ENCODE measurements at places on chromosomes 6 and 20.
A peak's percentile ranks its signal among the peaks of the same experiment; 100 is the strongest.

DNA sequence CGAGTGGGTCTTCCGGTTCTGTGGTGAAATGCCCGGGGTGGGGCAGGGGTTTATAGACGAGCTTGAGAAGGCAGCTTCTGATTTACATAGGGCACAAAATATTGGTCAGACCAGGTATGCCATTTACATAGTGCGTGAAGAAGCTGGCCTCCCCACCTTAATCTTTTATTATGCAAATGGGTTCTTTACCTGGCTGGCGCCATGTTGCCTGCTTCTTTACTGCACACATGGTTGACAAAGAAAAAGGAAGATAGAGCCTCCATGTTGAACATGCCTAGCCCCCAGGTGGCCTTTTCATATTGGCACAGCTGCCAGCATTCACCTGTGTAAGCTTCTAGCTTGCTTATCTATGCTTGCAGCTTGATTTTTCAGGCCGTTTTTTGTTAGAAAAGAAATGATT lies 276.2 kb downstream of the PHACTR1 start:
- no peak for DNase-seq

DNA sequence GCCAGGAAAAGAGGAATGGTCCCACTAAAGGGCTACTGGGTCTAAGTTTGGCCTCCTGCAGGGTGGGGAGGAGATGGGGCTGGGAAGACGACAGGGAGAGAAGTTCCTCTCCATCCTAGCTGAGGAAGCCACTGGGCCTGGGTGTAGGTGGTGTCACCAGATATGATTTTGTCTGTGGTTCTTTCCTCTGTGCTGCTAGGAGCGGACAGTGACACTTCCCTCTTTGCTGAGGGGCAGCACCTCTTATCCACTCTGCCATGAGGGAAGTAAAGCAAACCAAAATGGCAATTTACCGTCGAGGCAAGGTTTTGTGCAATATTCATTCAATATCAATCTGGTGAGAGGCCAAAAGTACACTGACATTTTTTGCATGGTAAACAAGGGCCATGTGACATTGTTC lies 33.0 kb upstream of the NR2E1 start:
- DNase-seq = no peak

- no peak for DNase-seq
Measured at GRCh38 chr20:32078791-32079190, 26.7 kb downstream of the HCK start.

DNA sequence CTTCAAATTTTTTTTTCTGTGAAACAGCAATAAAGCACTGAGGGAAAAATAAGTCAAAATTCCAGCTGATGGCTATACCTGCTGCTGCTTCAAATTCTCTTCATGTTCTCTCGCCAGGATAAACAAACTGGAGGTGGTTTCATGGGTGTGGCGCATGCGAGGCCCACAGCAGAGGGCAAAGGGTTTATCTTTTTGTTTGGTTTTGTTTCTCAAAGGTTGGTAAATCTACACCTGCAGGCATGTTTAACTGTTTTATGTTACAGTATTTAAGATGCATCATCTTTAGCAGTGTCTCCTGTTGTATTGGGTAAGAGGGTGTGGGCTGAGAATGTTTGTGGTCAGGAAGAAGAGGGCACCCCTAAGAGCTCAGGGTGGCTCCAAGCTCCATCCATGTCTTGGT lies 342.2 kb downstream of the CDH26 start:
- DNase-seq = no peak

DNA sequence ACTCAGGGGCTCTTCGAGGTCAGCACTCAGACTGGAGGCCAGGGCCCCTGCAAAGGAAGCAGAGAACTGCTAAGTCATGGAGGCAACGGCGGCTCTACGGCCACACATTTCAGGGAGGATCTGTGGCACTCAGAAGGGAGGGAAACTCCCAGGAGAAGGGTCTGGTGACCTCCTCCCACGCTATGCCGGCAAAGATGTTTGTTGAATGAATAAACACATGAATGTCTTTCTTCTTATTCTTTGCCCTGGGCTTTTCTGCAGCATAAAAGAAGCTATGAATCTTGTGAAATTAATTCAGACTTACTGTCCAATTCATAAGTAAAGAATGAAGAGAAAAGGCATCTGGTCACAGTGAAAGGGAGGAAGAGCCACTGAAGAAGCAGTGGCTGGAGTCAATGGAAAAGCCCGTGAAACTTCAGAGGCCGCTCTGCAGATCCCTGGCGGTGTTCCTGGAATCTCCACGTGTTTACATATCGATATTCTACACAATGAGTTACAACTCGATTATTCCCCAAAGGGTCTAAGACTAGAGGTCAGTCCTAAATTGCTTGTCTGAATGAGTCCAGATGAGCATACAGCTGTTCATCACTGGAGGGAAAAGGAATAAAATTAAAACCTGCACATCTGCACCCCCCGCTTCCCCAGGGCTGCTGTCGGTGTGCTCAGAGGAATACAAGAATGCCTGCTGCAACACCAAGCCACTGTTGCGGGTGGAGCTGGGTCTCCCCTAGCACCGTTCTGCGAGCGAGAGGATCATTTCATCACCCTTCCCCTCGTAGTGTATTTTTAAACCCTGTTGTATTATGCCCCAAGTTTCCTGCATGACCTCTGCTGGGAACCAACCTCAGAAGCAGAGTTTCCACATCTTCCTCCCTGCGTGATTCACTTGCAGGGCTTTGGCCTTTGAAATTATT lies 25.6 kb downstream of the INSM1 start:
- no peak for DNase-seq

DNA sequence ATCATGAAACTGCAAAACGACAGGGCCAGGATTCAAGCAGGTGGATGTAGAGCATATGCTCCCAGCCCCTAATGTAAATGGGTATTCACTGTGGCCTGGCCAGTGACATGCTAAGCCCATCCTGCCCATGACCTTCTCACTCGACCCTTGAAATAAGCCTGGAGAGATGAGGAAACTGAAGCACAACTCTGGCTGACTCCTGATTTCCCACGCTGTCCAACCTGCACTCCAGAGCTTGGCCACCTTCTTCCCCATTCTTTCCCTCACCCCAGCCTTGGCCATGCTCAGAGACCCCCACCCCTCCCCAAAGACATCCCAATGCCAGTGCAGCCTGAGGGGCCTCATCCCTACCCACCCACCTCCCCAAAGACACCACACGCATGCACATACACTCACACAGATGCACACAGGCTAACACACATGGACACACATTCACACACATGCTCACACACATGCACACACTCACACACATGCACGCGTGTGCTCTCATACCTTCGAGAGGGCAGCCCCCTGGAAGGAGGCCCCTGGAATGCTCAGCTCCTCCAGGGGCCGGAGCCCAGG lies 12.4 kb downstream of the TFEB start:
- DNase-seq = peak; percentile 39

DNA sequence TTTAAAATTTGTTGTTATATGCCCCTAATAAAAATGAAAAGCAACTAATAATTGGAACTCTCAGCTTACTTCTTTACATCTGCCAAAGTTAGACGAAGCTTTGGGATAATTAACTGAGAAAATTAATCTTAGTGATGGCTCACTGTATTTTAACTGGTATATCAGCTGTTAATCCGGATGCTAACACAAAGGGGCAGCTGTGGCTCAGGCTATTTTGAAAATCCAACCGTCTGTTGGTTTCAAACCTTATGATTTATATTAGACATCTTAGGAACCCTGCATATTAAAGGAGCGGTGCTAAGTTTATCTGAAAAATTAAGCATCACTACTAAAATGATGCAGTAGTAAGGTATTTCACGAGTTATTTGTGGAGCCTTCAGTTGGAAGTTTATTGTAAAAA lies 96.6 kb downstream of the AKAP7 start:
- DNase-seq = no peak

GRCh38 chr6:42774201-42774600 lies 7.7 kb upstream of the BICRAL start:
- DNase-seq = no peak

- DNase-seq = peak; percentile 80
Measured at GRCh38 chr6:109349419-109349987, 32.8 kb downstream of the CD164 start.

DNA sequence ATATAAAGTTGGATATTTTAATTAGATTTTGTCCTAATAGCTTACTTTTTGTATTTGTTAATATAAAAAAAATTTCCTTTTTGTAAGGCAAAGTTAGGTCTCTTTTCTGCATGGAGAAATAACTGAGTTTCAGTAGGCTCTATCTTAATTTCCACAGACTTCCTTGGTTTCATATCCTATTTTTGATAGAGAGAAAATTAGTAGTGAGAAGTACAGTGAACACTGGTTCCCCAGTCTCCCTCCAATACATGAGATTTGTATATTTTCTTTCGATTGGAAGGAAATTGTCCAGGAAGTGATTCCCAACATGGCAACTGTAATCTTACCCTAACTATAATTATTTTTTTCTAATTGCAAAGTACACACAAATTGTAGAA lies 26.4 kb downstream of the TRIM27 start:
- no peak for DNase-seq

GRCh38 chr6:35258858-35259193 lies 709 bp upstream of the ZNF76 start:
- peak; percentile 43 for DNase-seq

- DNase-seq = no peak
Measured at GRCh38 chr6:11911538-11911937, 100.6 kb upstream of the HIVEP1 start.

DNA sequence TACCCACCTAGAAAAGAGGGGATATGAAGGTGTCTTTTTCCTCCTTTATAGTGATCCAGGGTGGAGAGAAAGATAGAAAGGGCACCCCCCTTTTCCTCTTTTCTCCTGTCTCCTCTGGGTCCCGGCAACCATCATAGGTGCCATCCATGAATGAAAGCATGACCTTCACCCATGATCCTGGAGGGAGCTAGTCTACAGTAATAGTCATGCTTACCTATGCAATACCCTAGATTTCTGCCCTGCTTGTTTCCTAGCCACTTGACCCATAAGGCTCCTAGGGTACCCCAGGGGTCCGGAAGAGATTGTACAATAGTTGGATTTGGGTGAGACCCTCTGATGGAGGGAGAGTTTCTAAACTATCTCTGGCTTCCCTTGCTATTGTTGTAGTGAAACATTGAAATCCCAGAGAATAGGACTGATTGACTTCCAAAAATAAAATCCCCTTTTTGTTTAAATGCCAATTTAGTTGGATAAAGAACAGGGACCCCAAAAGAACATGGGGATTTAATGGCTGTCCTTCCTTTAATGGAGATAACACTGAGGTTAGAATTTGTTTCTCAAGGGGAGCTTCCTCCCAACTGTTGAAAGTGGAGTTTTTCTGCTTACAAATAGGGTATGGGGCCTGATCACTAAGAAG lies 366.8 kb upstream of the KHDRBS2 start:
- DNase-seq = peak; percentile 47

- peak; percentile 86 for DNase-seq
Measured at GRCh38 chr20:49323622-49324238, 45.9 kb upstream of the ZNFX1 start.

- peak; percentile 95 for DNase-seq
Measured at GRCh38 chr20:58623579-58624473, 27.3 kb upstream of the STX16 start.

- DNase-seq = peak; percentile 82
Measured at GRCh38 chr6:53727748-53728147, 62.2 kb upstream of the KLHL31 start.

DNA sequence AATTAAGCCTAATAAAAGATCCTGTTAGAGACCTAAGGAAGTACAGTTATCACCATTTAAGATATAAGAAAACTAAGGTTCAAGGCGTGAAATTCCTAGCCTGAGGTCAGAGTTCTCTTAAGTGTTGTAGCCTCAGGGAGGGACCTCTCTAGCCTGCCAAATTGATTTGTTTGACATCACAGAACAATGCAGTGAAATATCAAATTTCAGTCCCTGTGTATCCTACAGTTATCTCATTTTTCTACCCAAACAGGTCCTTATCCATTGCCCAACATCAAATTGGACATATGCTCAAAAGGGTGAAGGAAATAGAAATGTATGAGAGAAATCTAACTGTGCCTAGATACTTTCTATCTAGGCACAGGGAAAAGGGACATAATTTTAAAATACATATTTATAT lies 63.0 kb downstream of the NCOA7 start:
- no peak for DNase-seq

DNA sequence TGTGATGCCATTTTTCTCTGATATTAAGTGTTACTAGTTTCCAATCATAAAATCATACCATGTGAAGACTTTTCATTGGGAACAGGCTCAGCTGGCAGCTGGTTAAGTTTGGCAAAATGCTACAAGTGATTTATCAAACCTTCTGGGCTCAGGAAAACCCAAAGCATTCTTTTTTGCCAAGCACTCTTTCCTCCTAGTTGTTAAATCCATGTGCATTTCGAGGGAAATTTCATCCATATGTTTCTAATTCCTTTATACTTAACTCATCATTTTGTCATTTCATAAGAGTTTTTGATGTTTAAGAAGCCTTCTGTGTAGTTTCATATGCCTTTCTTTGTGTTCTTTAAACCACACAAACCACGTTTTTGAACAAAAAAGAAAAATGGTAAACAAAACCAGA lies 217.6 kb upstream of the PDE10A start:
- no peak for DNase-seq

DNA sequence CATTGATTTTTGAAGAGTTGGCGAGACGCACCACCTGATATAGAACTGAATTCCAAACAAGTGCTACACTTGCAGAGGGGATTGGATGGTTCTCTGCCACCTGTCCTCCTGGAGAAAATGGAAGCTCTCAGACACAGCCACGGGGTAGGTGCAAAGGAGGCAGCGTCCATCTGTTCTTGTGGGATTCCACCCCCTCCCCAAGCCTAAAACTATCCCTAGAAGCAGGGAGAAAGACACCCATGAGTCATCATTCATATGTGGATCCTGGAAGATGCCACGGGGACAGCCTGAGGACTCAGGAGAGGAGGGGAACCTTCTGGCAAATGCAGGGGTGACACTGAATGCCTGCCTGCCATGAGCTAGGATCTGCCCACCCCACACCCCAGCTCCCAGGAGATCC lies 171.3 kb upstream of the CST7 start:
- DNase-seq = no peak

DNA sequence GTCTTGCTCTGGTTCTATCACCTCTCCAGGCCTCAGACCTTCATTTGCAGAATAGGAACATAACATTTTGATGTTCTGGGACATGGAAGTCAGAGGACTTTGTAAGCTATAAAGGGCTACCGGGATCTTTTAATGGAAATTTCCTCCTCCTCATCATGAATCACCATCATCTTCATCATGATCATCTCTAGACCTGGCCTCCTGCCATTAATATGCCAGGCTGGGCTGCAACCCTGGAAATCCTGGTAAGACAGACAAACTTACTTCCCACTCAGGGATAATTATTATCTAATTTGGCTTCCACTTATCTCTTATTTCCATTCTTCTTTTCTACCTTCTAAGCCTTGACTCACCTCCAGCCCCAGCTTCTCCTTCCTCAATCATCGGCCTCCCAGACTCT lies 41.0 kb upstream of the MRPS18A start:
- DNase-seq = no peak
